ENCODE measurements at places on chromosomes 3 and 15.

GRCh38 chr3:171110715-171111114, 84.2 kb upstream of the SLC2A2 start:
- DNase-seq, result no peak

- no peak for DNase-seq
Observed at GRCh38 chr3:70990723-70991122, 592.8 kb downstream of the FOXP1 start.

DNA sequence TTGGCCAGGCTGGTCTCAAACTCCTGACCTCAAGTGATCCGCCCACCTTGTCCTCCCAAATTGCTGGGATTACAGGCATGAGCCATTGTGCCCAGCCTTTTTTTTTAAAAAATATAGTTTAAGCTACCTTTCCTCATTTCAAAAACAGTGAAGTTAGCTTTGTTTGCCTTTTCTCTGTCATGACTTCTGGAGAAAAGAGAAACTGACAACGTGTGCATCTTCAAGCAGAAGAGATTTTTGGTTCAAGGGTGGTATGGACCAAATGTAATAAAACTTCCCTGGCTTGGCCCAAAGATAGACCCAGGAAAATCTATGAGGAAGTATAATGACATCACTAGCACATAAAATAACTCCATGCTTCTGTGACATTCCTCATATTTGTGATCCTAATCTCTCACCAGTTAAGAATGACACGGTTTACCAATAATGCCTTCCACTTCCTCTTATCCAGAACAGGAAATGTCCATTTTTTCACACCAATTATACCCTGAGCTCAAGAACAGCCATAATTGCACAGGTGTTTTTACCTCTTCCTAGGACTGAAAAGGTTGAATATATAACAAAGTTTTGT, 781.2 kb upstream of the NR2F2 start:
- no peak for DNase-seq

DNA sequence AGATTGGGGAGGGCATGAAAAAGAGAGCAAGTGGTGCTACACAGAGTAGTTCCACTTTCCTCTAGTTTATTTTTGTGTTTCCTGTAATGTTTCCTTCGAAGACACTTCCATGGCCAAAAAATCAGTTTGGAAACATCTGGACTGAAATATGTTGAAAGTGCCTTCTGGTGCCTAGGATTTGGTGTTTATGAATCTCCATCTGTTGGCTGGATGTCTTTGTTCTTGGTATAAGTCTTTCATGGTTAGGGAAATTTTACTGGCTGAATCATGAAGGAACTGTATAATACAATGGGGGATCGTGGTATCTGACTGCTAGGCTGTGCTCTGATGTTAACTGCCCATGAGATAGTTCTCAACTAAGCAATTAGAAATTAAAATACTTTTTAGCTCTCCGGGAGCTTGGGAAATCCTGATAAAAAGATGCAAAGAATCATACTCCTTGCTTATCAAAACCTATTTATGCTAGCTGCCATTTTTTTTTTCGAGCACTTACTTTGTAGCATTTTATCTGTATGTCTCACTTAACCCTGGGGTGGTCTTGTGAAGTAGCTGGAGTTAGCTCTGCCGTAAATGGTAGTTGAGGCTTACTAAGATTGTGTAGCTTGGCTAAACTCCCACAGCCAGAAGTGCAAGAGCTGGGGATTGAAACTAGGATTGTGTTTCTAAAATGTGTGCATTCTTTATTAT, 21.9 kb downstream of the AKAP13 start:
- DNase-seq, result no peak

DNA sequence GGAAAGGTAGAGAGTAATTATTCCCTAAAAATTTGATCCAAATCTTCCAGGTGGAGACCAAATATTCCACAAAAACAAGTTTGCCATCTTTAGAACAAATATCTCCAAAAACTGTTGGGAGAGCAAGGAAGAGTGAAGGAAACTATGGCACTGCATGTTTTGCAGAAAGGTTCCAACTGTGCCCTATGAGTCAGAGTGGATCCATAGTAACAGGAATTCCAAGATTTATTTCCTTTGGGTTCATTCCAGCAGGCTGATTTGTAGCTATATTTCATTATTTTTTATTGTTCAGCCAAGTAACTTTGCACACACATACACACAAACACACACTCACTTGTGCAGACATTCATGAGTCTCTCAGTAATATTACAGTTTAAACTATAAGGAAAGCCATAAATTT, 459.7 kb upstream of the EPHA6 start:
- DNase-seq, result no peak

GRCh38 chr3:142645236-142645793, 49.1 kb downstream of the PLS1 start:
- DNase-seq, result peak; percentile 8

- no peak for DNase-seq
Observed at GRCh38 chr3:149095487-149095886, 9.2 kb upstream of the HLTF start.

GRCh38 chr3:194250098-194251002, 100.8 kb downstream of the CPN2 start:
- no peak for DNase-seq

DNA sequence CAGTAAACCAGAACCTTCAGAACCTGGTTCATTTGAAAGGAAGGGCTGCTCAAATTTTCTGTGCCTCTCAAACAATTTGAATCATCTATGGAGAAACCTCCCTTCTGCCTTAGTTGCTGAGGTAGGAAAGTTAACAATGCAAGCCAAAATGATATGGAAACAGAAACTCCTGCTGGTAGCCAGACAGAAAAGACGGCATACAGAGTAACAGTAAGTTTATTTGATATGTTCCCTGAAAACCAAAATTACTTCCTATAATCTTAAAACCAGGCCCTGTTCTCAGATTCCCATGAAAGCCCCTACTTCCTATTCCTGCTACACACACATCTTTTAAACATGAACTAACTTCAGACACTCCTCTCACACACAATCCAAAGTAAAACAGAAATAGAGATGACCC, 86.2 kb downstream of the TBC1D5 start:
- no peak for DNase-seq

- DNase-seq, result no peak
Observed at GRCh38 chr3:152443212-152444023, 174.7 kb downstream of the MBNL1 start.

DNA sequence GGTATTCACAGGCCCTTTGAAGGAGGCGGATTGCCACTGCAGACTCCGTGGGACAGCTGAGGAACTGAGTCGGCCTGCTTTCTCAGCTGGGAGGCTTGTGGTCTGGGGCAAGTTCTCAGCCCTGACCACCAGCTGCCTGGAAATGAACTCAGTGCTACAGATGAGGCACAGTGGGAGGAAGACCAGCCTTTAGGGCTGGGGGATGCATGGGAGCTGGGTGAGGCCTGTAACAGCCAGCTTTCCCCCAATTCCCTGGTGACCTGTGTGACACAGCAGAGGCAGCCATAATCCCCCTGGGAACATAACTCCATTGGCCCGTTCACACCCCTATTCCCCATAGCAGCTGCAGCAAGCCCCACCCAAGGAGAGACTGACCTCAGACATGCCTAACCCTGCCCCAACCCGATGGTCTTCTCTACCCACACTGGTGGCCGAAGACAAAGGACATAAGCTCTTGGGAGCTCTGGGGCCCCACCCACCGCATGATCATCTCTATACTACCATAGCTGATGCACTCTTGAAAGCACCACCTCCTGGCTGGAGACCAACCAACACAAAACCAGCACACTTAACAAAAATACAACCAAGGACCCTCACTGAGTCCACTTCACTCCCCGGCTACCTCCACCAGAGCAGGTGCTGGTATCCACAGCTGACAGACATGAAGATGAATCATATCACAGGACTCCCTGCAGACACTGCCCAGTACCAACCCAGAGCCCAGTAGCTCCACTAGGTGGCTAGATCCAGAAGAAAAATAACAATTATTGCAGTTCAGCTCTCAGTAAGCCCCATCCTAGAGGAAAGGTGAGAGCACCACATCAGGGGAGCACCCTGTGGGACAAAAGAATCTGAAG, 24.9 kb downstream of the ZMAT3 start:
- no peak for DNase-seq

- no peak for DNase-seq
Observed at GRCh38 chr3:138907539-138907938, 39.4 kb downstream of the FOXL2 start.

DNA sequence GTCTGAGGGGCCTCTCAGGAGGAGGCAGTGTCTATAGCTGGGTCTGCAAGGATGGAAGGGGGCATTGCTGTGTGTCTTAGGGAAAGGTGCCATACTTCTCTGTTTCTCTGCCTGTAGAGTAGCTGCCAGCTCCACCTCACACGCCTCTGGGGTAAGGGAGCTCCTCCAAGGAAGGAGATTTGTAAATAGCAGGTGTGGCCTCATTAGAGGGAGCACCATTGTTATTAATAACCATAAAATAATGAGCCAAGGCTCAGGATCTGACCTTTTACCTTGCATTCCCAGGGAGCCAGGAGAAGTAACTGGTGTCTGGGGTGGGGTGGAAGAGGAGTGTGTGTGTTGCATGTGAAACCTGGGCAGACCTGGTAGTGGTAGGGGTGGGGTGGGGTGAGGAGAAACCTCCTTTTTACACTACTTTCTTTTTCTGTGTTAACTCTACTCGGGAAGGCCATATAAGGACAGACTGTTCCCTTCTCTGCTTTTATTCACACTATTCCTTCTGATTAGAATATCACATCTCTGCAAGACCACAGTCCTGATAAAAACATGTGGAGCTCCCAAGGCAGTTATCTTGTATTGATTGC, 2.2 kb upstream of the C15orf39 start:
- no peak for DNase-seq

DNA sequence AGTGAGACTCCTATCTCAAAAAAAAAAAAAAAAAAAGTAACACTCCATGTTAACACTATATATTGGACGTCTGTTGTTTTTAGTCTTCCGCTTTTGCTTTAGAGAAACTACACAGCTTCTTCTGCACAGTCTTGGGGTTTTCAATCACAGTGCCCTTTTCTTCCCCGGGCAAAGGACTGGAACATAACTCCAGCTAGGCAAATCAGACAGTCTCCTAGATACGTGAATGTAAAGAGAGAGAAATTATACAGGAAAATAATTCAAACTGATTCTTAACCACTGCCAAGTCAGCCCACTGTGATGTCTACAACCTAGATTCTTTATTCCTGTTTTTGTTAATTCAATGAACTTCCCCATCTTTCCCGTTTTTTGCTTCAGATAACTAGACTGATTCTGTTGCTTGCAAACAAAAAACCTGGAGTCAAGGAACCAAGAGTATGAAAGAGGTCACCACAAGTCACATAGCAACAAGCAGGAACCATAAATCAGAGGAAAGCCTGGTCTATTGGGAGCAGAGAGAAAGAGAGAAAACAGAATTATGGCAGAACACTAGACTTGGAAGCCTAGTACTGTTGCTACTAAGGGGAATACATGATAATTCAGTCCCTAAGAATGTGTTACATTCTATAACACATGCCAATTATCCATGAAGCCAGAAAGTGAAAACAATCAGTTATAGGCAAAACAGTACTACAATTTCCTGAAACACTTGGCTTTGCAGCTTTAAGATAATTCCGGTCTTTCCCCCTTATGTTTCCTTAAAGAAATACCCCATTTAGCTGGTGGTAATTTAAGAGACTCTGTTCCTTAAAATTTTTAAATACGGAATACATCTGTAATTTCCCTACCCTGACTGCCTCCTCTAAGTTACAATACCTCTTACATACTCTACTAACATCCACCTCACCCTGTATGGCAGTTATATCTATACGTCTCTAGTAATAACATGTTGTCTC, 63.1 kb downstream of the TBL1XR1 start:
- DNase-seq, result no peak

DNA sequence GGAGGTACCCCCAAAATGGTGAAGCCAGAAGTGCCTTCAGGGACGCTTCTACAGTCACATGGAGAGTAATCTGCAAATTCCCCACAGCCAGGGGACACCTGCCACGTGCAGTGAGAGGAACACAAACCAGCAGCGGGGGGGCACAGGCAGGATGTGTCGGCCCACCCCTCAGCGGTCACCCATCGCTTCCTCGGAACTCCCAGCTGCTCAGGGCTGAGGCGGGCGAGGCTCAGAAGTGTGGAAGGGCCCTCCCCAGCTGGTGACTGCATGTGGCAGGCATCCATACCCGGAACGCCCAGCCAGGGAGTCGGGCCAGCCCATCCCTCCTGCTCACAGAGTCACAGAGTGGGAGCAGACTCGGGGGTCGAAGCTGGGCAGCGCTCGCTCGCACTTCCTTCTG, 63.7 kb downstream of the SLC12A8 start:
- peak; percentile 79 for DNase-seq

GRCh38 chr3:157103860-157104259, 56.1 kb downstream of the CCNL1 start:
- no peak for DNase-seq
